ENCODE measurements at places on chromosomes 2 and 18.
A peak's percentile ranks its signal among the peaks of the same experiment; 100 is the strongest.

- no peak for DNase-seq
Observed at GRCh38 chr2:191166111-191166755, 15.4 kb upstream of the STAT4 start.

DNA sequence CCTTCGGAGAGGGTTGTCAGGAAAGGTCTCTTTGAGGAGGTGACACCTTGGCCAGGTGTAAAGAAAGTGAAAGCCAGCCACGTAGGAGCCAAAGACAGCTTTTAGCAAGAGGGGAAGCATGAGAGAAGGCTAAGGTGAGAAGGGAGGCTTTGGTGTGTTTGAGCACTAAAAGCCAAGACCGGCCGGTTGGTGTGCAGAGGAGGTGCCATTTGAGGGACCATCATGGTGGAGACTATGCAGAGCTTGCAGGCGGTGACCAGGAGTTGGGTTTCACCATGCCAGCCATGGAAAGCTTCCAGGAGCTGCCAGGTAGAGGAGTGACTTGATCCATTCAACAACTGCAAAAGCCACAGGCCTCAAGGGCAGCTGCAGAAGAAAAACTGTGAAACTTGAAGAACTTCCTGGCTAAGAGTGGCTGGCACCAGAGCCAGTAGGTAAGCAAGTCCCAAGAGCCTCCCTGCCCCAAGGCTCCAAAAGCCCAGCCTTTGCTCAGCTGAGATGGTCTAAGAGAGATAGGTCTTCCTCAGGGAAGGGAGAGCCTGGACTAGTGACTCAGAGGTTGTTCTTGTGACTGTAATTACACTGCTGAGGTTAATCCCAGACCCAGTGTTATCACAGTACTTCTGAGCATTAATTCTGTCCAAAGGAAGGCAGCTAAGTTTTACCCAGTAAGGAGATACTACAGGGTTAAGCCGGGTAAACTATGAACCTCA is 319.0 kb downstream of the BCL11A start:
- DNase-seq, result no peak

DNA sequence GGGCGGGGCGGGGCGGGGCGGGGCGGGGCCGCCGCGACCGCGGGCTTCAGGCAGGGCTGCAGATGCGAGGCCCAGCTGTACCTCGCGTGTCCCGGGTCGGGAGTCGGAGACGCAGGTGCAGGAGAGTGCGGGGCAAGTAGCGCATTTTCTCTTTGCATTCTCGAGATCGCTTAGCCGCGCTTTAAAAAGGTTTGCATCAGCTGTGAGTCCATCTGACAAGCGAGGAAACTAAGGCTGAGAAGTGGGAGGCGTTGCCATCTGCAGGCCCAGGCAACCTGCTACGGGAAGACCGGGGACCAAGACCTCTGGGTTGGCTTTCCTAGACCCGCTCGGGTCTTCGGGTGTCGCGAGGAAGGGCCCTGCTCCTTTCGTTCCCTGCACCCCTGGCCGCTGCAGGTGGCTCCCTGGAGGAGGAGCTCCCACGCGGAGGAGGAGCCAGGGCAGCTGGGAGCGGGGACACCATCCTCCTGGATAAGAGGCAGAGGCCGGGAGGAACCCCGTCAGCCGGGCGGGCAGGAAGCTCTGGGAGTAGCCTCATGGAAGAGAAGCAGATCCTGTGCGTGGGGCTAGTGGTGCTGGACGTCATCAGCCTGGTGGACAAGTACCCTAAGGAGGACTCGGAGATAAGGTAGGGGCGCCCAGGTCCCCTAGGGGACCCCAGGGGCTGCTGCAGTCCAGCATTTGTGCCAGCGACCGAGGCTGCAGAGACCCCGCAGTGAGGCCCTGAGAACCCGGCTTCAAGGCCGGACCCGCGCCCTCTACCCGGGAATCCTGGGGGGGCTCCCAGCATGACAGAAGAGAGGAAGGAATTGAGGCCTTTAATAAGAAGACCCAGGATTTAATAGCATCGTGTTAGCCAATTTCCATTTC is at the start of gene KHK:
TSS of gene KHK (plus strand) at position 49 of the 870 bp plus-strand sequence. CDS start at position 537, 488 bp downstream.
- DNase-seq, result peak; percentile 24

DNA sequence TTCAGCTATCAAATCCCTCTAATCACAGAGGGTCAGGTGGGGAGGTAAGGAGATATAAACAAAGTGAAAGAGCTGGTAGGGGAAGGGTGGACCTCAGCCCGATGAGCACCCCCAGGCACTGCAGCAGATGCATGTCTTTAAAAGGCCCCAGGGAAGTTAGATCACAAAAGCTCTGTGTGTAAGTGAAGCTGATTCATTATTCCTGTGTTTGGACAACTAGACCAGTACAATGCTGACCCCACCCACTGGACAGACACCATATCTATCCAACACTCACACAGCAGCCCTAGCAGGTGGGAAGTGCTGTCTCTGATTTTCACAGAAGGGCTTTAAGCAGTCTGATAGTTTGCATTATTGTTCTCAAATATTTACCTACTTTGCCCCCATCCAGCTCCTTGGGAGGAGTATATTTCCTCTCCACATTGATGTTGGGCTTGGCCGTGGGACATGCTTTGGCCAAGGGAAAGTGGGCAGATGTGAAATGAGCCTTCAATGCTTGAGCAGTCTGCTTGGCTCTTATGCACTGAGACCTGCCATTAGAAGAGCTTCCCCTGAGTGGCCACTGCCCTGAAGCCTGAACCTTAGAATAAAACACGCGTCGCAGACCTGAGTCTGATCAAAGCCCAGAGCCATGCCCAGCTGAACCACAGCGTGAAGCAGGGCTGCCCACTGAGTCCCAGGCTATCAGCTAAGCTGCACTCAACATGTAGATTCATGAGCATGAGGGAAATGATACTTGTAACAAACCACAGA is 111.4 kb downstream of the COPS8 start:
- no peak for DNase-seq

DNA sequence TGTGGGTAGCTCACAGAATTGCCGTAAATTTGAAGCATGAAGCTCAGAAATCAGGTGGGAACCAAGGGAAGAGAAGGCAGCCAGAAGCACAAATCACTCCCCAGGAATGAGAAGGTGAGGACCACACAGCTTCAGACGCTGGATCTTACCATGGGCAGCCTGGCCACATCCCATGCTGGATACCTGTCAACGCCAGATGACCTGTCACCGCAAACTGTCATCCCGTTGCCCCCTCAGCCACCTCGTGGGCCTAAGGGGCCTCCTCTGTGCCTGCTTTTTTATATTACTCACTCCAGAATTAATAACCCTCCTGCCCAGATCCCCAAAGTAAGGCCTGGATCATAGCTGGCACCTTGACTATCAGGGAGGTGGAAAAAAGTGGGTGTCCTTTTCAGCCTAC is 129.9 kb upstream of the MSH6 start:
- DNase-seq, result no peak

- no peak for DNase-seq
Observed at GRCh38 chr18:67969458-67969857, 452.9 kb upstream of the DSEL start.

DNA sequence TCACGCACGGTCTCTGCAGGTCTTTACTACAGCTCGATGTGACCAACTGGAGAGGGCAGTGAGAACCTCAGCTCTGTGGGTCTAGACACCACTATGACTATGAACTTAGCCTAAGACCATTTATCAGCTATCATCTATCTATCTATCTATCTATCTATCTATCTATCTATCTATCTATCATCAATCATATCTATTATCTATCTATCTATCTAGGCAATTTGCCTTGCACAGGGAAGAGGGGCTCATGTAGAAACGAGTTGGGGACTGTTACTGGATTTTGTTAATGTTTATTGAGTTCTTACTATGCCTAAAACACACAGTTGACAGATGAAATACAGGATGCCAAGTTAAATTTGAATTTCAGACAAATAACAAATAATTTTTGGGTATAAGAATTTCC is 41.1 kb upstream of the TLK1 start:
- no peak for DNase-seq

GRCh38 chr2:25116956-25117355 is 51.4 kb downstream of the POMC start:
- DNase-seq, result no peak

DNA sequence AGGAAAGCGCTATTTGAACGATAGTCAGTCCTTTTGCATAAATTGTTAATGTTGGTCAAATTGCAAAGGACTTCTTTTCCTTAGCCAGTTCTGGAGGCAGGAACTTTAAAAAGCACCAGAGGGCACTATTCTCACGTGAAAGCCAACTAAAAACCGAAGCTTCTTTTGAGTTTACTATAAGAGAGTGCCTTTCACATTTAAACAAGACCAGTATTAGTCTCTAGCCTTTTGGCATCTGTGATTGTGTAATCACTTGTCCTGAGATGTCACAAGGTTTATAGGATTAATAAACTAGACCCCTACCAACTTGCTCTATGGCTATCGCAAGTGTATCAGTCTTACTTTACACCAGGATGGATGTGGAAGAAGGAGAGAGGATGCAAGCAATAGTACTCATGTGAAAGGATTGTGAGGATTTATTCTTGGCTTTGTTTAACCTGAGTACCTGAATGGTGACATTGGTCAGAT is 14.4 kb upstream of the STAT4 start:
- DNase-seq, result no peak

DNA sequence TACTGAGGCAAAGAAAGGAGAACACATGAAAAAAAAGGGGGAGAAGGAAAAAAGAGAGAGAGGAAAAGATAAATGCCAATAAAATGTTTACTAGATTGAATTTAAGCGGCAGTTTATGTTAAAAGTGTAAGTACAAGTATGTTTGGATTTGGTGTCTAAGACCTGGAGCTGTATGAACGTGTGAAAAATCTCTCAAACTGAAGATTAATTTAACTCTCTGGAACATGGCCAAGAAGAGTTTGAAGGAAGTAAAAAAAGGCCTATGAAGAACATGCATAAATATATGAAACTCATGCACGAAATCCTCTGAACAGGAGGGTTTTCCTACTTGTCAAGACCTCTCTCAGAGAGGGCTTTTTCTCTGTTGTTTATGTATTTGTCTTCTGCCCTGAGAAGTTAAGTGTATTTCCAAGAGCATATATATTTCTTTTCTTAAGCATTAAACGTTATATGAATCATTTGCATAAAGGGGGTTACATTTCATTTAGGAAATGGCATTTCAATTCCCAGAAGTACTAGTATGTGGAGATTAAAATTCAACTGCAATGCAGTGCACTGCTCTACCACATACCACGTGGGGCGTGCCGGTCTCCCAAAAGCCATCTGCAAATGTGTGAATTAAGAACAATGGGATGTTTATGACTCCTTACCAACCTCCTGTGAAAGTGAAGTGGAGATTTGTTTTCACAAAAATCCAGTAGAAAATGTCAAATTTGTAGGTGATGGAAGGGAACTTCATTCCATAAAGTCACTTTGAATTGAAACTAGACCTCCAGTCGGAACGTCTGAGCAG is 281.1 kb upstream of the TRIB2 start:
- DNase-seq, result no peak

DNA sequence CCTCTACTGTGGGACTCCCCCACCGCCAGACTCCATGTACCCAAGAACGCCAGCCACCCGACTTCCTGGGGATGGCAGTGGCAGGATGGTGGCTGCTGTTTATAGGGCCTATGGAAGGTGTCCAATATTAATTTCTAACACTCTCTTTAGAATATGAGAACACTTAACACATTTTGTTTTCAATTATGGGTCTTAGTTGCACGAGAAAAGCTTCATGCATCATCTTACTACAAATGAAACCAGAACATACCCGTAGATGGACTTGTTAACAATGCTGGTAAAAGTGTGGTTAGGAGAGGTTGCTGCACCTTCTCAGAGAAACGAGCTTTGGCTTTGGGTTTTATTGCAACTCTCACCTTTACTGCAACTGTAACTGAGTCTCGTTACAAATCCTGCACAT is 335.6 kb upstream of the ID2 start:
- no peak for DNase-seq

DNA sequence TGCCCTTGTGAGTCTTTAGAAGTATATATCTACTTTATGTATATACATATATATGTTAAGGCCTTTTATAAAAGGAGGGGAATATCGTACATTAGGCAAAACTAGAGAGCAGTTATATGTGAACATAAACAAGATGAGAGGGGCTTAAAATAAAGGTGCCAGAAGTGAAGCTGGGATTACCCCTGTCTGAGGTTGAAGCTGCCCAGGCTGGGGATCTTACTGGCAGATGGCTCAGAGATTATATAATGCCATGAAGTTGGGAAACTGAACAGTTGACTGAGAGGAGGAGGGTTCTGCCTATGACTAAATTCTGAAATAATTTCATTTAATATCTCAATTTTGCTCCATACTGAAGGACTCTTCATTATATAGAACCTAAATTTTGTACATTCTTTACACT is 6.0 kb downstream of the PNO1 start:
- DNase-seq, result no peak

- DNase-seq, result no peak
Observed at GRCh38 chr2:27191070-27191829, 20.6 kb upstream of the ATRAID start.

- no peak for DNase-seq
Observed at GRCh38 chr2:169743549-169743948, 9.9 kb downstream of the KLHL23 start.

DNA sequence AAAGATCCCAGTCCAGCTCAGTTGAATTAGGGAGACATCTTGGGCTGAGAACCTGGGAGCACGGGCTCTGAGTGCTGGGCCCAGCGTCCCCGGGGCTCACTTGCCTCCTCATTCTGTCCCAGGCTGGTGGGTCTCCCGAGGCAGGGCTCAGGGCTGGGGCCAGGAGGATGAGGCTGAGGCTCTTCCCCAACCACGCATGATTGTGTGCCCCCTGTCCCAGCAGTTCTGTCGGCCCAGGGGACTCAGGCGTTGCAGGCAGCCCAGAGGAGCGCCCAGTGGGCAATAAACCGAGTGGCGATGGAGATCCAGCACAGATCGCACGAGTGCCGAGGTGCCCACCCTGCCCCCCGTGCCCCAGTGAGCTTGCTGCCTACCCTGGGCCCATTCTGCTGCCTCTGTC is 910 bp downstream of the PRSS56 start:
- DNase-seq, result no peak

- no peak for DNase-seq
Observed at GRCh38 chr18:42025974-42026625, 71.1 kb downstream of the PIK3C3 start.

DNA sequence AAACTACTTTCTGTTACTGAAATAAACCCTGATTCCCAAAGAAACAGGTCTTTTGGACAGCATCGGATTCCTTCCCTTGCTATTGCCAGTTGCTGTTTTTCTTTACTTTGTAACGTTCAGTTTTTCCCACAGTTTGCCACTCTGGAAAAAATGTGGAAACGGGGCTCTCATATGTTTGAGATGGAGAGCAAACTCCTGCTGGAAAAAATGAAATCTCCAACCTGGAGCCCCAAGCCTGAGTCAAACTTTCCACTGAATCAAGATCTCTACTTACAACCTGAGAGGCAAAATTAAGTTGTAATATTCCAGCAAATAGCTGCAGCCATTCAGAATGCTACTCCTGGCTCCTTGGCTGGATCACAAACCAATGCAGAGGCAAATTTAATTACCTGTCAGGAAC is 270.7 kb downstream of the SRBD1 start:
- no peak for DNase-seq
